ENCODE measurements at places on chromosomes 6 and 20.
A peak's percentile ranks its signal among the peaks of the same experiment; 100 is the strongest.

DNA sequence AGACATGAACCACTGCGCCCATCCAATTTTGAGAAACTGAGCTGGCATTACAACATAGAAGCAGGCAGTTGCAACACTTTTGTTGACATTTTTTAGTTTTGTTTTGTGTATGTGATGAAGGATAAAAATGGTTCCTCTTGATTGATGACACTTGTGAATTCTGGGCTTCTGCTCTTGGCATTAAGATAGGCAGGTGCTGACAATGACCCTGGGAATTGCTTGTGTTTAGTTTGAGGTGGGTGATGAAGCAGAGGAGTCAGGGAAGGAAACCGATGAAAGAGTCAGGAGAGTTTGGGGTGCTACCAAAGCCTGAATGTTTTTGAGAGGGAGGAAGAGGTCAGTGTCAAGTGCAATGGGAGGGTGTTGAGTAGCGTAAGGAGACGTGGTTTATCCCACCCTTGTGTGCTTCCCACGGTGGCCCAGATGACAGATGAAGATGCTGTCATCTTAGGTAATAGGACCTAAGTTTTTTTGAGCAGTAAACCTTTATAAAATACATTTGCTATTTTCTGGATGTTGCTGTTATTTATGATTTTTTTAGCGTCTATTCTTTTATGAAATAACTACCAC is 19.4 kb downstream of the CDS2 start:
- DNase-seq, result no peak

DNA sequence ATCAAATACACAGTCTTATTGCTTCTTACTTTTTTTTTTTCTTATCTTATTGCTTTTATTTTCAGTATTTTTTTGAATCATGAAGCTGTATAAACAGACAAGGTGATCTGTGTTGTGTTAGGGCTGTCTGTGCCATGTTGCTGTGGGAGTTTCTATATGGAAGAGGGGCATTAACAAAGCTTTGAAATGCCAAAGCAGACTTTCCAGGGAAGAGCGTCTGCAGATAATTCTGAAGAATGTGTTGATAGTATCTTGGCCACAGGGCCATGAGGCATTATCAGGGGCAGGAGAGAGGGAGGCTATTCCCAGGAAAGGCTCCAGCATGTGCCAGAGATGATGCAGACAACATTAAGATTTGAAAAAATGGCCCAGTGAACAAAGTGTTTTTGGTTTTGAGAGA is 354.5 kb downstream of the UTRN start:
- DNase-seq, result peak; percentile 83

DNA sequence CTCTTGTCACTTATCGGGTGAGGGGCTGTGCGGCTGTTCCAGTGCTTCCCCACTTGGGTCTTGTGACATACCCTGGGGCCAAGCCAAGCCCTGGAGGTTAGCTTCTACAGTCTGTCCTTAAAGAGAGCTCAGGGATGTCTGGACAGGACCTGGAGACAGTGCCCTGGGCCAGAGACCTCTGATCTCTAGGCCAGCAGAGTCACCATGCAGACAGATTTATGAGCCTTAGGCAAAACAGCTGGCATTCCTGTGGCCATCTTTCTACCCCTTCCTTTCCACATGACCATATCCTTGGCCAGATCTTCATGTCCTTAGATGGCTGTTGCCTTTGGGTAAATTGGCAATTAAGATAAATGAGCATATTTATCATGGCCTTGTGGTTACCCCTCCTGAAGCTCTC is 678.6 kb downstream of the MAFB start:
- DNase-seq, result peak; percentile 98

DNA sequence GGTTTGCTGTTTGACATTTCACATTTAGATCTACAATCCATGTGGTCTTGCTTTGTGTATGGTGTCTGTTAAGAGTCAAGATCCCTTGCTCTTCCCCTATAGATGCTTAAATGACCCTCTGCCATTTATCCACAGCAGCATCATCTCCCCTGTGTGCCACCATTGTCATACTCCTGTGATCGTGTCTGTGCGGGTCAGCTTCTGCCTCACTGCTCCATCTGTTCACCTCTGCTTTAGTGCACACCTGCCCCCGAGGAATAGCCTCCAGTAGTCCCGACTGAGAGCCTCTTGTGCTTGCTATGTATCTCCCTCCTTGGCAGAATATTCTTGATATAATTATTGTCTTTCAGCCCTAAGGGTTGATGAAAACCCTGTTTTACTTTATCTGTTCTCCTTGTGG is 551.2 kb downstream of the CDH26 start:
- DNase-seq, result no peak

- no peak for DNase-seq
Observed at GRCh38 chr6:90294614-90294988, 2.0 kb downstream of the BACH2 start.

DNA sequence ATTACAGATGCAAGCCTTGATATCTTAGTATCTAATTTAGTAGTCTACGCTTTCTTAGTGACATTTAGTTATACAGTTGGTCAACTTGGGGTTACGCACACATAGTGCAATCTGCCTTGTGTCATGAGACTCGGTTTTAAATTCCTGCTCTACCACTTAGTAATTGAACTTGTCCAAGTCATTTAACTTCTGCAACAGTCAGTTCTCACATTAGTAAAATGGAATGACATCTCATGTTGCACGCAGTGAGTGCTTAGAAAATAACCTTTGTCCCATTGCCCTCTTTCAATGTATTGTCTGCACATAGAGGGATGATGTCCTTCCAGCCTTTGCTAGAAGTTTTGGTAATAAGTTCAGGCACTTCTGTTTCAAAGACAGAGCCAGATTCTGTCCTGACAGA is 48.6 kb downstream of the TMEM170B start:
- no peak for DNase-seq

GRCh38 chr20:33518071-33518470 is 28.2 kb downstream of the CBFA2T2 start:
- DNase-seq, result no peak

GRCh38 chr6:106181664-106182418 is 95.7 kb downstream of the PRDM1 start:
- DNase-seq, result no peak

DNA sequence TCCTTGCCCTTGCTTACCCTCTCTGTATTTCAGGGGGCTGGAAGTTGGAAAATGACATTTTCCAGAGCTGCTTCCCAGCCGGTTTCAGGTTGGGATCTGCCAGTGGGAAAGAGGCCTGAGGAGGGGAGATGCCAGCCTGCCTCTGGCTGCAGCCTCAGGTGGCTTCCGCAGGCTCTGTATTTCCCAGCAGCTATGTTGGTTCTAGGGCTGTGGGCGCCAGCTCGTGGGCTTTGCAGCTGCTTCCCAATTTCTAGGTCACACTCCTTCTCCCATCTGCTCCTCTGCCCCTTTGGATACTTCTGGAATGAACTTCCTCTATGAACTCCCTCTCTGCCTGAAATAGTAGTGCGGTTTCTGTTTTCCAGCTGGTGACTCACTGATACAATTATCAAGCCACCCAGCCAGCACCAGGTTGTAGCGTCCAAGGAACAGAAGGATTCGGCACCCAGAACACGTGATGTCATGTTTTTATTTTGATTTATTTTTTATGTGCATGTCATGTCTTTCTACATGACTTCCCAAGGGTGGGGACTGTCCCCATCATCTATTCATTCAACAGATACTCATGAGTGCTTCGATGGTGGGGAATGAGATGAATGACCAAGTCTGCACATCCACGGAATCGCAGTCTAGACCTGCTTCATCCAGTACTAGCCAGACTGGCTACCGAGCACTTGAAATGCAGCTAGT is 38.0 kb downstream of the TGM2 start:
- DNase-seq, result peak; percentile 81

DNA sequence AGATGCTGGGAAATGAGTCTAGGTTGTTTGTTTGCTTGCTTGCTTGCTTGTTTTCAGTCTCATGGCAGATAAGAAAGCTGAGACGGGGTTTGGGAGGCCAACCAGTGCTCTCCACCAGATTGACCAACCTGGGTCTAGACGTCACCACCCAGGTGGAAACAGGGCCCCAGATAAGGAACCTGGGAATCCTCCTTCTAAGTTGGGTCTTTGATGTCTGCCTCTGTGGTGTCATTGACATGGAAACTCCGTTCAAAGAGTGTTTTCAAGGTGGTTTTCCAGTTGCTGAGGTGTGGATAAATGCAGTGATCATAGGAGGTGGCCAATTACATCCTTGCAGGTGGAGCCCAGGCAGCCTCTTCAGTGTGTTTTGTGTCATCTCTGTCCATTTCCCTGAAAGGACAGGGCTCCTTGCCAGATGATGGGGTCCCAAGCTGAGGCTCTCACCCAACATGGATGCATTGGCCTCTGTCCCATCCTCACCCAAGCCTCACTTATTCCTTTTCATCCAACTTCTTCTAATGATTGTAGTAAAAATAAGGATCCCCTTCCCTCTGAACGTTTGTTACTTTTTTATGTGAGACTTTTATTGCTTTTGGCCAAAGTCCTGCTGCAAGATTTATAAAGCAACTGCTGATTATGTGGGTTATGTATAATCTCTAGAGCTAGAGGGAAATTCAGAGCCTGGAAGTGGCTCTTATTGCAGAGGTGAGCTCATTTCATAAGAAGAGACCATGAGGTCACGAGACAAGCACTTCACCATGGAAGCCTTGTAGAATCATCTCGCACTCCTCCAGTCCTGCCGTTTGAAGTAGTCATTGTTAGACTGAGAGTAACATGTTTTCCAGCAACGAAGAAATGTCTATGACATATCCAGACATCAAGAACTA is 32.0 kb upstream of the SYNDIG1 start:
- DNase-seq, result no peak
